ENCODE measurements at places on chromosomes 2 and 18.

DNA sequence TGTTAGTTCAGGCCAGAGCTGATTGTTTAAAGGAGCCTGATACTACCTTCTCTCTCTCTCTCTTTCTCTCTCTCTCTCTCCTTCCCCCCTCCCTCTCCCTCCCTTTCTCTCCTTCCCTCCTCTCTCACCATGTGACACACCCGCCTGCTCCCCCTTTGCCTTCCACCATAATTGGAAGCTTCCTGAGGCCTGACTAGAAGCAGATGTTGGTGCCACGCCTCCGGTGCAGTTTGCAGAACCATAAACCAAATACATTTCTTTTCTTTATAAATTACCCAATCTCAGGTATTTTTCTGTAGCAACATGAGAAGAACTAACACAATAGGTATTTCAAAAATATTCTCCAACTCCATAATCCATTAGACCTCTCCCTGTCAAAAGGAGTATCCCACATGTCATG lies 62.4 kb downstream of the ANKRD62 start:
- no peak for DNase-seq

DNA sequence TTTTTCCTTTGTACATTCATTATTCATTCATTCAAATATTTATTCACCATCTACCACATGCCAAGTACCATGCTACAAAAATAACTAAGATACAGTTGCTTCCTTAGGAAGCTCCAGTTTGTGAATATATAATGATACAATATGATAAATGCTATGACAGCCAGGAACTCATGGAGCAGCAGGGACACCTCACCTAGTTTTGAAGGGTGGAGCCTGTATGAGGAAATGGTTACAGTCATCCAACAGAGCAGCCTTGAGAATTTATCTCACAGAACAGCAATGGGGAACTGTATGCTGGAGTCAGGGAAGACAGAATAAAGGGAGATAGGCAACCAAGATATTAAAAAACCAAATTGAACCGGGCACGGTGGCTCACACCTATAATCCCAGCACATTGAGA lies 124.0 kb downstream of the OSBPL1A start:
- no peak for DNase-seq

DNA sequence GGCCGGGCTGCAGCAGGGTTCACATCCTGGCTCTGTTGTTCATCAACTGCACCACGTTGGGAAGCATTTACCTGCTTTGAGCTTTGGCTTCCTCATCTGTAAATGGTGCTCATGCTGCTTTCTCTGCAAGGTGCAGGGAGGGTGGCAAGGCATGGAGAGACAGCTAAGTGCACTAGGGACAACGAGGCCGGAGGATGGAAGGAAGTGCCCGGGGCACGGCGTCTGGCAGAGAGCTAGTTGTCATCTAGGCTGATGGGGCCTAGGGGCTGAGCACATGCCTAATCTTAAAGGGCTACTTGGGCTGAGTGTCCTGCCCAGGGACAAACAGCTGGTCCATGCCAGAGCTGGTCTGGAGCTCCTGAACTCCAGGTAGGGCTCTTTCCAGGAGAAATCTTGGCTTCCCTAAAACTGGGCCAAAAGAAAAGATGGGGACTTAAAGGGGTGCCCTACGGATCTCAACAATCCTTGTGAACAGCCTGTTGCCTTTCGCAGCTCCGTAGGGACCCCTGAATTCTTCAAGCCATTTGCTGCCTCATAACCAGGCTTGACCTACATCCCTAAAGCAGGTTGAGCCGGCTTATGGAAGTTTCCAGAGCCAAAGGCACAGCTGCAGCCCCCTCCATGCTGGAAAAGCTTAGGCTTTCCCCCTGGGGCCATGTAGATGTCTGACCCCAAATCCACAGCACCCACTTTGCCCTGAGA lies 130.8 kb downstream of the SMAD7 start:
- DNase-seq, result peak; percentile 3

GRCh38 chr2:160574468-160575140 lies 81.0 kb upstream of the RBMS1 start:
- DNase-seq, result no peak

DNA sequence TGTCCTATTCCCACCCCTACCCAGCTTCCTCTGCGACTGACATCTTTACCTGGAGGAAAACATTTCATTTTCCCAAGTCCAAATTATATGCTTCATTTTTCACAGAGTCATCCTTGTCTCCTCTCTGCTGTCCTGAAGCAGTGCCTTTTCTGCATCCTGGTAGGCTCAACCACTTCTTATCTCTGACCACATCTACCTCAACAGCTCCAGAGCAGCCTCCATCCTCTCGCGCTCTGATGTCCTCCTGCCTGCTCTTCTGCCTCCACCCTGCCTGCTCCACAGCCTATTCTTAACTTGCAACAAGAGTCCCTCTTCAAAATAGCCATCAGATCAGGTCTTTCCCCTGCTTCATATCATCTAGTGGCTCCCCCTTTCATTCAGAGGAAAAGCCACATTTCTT lies 457.1 kb downstream of the PARD3B start:
- DNase-seq, result no peak

DNA sequence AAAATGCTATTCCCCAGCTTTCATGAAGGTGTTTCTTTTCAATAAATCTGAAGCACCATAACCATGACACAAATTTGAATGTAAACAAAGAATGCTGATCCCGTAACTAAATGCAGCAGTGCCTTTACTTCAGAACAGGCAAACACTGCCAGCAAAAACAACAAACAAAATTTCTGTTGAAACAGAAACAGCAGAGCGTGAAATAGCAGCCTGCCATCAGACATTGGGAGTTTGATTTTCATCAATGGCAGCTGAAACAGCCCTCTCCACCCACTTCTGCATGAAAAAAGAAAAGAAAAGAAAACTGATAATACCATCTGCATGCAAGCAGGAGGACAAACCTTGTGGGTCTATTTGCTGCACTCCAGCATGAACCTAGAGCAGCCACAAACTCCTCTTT lies 128.3 kb downstream of the CDH2 start:
- no peak for DNase-seq

DNA sequence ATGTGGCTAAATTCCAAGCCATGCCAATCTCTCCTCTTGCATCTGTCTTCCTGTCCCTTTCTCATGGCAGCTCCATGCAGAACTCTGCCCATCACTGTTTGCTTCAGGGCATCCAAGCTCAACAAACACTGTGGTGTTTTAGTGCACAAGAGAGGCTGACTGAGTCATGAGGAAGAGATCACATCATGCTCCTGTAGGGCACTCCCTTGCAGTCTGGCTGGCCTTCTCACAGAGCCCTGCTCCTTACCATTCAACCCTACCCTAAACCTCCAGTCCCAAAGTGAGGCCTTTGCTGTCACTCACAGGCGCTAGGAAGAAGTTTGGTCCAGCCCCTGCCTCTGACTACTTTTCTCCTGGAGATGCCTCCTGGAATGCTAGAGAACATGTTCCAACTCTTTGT lies 194.0 kb downstream of the LRATD1 start:
- no peak for DNase-seq

- no peak for DNase-seq
Observed at GRCh38 chr2:111072220-111072871, 48.4 kb upstream of the BCL2L11 start.

DNA sequence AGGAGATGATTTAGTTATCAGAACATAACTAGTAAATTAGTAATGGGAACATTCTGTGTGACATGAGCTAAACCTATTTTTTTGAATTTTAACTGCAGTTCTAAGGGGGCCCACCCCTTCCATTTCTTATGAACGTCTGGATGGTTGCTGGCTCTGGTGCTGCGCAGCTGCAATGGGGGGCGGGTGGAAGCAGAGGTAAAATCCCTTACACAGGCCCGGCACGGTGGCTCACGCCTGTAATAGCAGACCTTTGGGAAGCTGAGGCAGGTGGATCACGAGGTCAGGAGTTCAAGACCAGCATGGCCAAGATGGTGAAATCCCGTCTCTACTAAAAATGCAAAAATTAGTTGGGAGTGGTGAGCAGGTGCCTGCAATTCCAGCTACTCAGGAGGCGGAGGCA lies 151.5 kb downstream of the GALR1 start:
- no peak for DNase-seq

GRCh38 chr2:68926796-68927195 lies 25.9 kb downstream of the GKN2 start:
- no peak for DNase-seq

GRCh38 chr2:45141883-45142866 lies 132.9 kb upstream of the SIX2 start:
- DNase-seq, result no peak

GRCh38 chr18:3114026-3114425 lies 101.1 kb upstream of the LPIN2 start:
- no peak for DNase-seq

DNA sequence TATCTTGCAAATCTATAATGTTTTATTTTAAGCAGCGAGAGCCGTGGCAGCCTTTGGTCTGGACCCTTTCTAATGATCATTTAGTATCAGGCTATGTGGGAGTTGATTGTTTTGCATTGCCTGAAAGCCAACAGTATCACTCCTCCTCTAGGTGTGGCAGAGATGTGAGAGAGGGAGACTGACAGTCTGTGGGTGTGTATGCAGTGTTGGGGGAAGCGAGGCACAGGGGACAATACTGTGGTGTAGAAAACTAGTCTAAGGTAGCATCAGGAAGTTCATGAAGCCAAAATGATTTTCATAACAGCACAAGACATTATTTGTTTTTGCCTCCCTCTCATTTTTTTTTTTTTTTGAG lies 13.4 kb upstream of the IL37 start:
- no peak for DNase-seq

- no peak for DNase-seq
Observed at GRCh38 chr2:75752828-75753227, 42.1 kb upstream of the GCFC2 start.

DNA sequence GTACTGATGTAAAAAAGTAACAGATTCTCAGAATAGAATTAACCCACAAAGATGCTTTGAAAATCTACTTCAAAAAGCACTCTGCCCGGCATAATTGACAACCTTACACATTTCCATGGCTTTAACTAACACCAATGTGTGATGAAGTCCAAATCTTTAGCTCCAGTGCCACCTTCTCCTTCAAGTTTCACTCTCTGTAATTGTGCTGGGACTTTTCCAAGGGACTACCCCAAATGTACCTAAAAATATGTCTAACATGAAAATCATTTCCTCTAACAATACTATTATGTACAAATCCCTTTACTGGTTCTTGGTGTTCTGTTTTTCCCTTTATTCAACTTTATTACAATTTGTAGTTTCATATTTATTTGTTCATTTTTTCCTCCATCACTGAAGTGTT lies 20.6 kb upstream of the UBE2E3 start:
- no peak for DNase-seq

DNA sequence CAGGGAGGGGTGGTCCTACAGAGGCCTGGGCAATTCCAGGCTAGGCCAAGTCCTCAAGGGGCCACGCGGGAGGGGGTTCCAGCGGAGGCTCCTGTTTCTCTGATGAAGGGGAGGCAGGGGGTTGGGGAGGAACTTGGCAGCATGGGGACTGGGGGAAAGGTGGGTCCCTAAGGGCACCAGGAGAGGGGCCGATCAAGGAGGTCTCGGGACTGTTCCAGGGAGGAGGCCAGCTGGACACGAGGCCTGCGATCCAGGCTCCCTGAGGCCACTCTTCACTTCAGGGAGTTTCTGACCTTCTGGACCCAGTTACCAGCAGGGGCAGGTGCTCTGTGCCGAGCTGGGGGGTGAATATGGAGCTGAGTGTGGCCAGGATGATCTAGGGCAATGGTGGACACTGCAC lies 71.5 kb downstream of the ASB1 start:
- DNase-seq, result no peak

GRCh38 chr2:161952783-161953191 lies 121.2 kb downstream of the DPP4 start:
- DNase-seq, result no peak

DNA sequence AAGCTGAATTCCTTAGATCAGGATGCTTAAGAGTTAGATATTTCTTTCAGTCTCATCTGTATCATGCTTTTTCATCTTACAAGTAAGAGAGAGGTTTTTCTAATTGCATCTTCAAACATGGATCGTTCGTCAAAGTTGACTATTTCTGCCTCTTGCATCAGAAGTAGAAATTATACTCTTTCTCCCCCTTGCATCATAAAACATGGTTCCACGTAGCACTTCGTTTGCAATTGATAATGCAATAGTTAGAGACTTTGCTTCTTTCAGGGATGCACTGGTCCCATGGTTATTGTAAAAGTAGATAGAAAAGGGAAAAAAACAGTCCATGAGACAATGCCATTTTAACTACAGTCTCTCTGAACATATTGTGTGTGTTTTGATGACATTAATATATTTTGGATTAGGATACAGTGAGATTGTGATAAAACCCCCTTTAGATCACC lies 75.1 kb upstream of the PARD3B start:
- no peak for DNase-seq

DNA sequence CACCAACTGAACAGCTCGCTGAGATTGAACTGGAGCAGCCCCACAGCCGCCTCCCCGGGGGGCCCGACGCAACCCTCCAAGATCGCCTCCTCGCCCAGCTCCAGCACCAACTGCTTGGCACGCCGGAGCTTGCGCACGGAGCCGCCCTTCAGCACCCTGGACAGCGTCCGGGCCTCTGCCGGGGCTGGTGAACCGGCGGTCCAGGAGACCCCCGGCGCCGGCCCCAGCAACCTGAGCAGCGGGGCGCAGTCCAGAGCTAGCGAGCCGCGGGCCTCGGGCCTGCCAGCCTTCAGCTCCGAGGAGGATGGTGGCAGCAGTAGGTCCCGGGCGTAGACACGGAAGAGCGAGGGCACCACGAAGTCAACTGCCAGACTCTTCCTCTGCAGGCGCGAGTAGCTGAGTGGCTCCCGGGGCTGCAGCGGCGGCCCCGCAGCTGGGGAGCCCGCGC lies 1.2 kb downstream of the ALK start:
- DNase-seq, result peak; percentile 70

- DNase-seq, result no peak
Observed at GRCh38 chr18:2982022-2982421, 30.9 kb downstream of the LPIN2 start.

GRCh38 chr2:165573534-165574461 lies 104.3 kb downstream of the CSRNP3 start:
- DNase-seq, result no peak

GRCh38 chr2:187129306-187129705 lies 280.3 kb upstream of the ZSWIM2 start:
- no peak for DNase-seq

DNA sequence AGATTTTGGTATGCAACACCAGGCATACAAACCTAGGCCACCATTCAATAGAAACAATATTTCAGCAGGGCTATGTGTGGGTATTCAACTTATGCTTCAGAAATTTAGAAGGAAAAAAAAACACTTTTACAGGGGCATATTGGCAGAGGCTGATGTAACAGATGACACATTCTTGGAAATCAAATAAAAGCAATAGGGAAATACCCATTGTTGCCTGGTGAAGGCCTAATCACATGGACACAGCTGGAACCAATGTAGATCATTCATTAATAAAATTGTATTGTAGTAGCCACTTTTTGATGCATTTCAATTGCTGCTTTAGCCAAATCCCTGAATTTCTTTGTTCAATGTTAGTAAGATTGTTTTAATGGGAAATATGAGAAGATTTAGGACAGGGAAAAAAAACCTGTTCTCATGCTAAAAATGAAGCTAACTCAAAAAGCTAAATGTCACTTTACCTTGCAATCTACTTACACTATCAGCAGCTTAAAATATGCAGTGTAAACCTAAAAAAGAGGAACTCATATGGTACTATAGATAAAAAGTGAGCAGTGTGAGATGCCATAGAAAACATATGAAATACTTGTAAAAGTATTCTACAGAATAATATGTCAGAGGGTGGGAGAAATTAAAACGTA lies 289.4 kb downstream of the ZEB2 start:
- DNase-seq, result no peak

- no peak for DNase-seq
Observed at GRCh38 chr2:101837354-101837753, 139.8 kb downstream of the MAP4K4 start.

GRCh38 chr2:13000664-13001363 lies 284.1 kb downstream of the TRIB2 start:
- DNase-seq, result no peak

GRCh38 chr2:178059111-178059510 lies 13.5 kb downstream of the PDE11A start:
- no peak for DNase-seq
